ENCODE measurements at places on chromosomes 7 and 10. TPM values are rescaled to one million over a fixed set of nuclear protein-coding genes. Genes with fewer than 3 reads are reported as not detected.

The GOLGA7B gene
- 0.36 TPM for total RNA-seq

GRCh38 chr7:2043316-2044039 is 189.3 kb downstream of the MAD1L1 start:
- DNase-seq = no peak

The PNLIP gene
- total RNA-seq = not detected

The HTR7 gene
- 0.09 TPM for total RNA-seq

The AKR1D1 gene
- not detected for total RNA-seq

The PANK1 gene
- 46.9 TPM for total RNA-seq

The OGDH gene
- 116 TPM for total RNA-seq

- no peak for DNase-seq
Observed at GRCh38 chr10:43206391-43207235, 60.3 kb downstream of the RASGEF1A start.

- no peak for DNase-seq
Observed at GRCh38 chr7:30062587-30062986, 34.4 kb downstream of the PLEKHA8 start.

- DNase-seq = no peak
Observed at GRCh38 chr7:90250601-90251303, 5.8 kb downstream of the CFAP69 start.

- DNase-seq = no peak
Observed at GRCh38 chr7:91916051-91916440, 24.6 kb upstream of the AKAP9 start.

DNA sequence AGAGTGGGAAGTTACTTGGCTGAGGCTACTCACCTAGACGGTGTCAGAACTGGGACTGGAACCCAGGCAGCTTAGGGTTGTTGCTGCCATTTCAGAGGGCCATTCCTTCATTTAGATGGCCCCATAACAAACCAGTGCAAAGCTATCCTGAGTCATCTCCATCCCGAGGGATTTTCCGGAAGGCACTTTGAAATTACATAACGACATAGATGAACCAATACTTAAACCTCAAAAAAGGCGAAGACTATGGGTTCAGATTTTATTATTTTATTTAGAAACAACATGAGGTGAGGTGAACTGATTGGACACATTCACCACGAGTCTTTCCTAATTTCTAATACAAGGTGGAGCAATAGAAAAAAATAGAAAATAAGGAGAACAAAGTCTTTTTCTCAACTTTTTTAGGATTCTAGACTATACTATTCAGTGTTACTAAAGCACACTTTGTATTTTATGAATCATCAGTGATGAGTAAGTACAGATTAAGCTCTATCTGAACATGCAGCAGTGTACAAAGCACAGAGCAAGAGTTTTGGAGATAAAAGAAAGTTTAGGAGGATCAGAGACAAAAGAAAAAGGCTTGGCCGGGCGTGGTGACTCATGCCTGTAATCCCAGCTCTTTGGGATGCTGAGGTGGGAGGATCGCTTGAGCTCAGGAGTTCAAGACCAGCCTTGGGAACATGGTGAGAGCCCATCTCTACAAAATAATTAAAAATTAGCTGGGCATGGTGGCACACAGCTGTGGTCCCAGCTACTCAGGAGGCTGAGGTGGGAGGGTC is 79.5 kb upstream of the SVIL start:
- DNase-seq = no peak

GRCh38 chr10:3342771-3343170 is 170.2 kb upstream of the PITRM1 start:
- no peak for DNase-seq

- peak; percentile 30 for DNase-seq
Observed at GRCh38 chr7:74033372-74034311, 5.7 kb downstream of the ELN start.

DNA sequence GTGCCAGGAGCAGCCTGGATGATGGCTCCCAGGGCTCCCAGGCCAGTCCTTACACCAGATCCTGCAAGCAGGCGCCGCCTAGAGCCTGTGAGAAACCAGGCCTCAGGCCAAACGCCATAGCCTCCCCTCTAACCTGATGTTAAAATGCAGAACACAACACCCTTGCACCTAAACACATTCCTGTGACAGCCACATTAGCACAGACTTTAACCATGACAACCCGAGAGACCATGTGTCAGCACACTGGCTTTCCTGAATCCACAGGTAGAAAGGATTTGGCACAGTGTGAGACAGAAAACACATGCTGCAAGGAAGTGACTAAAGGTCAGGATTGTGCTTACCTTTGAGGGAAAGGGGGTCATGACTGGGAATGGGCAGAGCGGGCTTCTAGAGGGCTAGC is 59.9 kb downstream of the SGMS1 start:
- no peak for DNase-seq

The GPR141 gene
- 0.26 TPM for total RNA-seq

GRCh38 chr10:60883187-60883586 is 60.8 kb downstream of the RHOBTB1 start:
- DNase-seq = no peak

DNA sequence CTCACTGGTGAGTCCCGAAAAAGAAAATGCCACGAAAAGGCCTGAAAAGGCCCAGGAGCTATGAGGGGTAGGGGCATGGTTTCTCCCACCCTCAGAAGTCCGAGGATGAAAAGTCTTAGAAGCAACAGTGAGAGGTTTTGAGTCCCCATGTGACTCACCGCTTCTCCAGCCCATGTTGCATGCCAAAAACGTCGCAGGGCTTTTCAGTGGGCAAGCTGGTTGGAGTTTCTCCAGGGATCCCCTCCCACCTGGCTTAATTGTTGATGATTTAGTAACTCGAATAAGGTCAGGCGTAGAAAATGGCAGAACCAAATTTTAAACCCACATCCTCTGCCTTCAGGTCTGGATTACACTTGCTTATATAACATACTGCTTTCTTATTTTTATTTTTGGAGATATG is 96.3 kb upstream of the ARMC3 start:
- no peak for DNase-seq

DNA sequence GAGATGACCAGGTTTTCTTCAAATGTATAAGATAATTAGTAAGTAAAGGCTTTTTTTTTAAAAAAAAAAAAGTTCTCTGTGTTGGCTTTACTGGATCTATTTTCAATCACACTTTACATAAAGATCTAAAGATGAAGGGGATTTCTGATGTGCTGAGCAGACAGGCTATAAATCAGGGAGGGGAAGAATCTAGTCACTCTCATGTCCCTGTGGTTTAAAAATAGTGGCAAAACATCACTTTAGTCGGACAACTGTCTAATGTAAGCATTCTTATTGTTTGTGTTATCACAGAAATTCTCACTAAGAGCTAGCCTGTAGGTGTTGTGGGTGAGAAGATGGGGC is 132.7 kb downstream of the ICA1 start:
- no peak for DNase-seq

- no peak for DNase-seq
Observed at GRCh38 chr7:155798673-155799439, 13.4 kb downstream of the SHH start.

DNA sequence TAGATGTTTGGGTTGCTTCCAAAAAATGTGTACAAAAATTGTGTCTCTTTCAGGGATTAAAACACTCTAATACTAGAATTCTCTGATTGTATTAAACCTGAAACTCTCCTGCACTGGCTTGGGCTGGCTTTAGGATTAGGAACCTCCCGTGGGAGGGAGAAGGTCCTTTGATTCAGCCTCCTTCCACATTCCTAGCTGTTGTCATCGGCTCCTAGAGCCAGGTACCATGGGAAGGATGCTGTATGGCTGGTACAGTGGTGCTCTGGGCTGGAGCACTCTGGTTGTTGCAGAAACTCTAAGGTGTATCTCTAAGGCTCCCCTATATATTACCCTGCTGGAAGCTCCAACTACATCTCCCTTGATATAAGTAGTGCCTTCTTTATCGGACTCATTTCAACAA is 245.2 kb upstream of the FOXK1 start:
- no peak for DNase-seq

- no peak for DNase-seq
Observed at GRCh38 chr7:107230334-107230733, 61.5 kb downstream of the HBP1 start.

DNA sequence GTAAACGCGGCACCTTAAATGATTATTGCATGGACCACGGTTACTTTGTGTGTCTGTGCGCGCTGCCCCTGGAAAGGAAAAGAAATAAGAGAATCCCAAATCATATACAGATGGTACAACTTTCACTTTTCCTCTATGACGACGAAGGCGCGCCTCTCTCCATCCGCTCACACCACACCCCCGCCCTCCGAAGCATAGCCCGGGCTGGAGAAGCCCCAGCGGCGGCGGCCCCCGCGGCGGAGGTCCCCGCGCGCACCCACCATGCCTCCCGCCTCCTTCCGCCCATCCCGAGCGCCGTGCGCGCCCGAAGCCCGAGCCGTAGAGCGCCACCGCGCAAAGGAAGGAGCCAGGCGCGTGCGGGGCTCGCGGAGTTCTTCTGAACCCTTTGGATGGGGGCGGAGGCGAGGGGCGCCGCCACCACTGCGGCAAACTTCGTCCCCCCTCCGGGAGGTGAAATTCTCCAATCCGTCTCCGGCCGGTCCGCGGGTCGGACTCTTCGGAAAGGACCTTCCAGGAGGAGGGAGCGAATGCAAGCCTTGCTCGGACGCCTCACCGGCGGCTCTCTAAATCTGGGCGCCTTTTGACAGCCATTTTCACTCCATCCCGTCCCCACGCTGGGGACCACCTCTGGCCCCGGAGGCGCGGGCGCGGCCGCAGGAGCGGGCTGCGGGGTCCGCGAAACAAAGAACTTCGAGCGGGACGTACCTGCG is 588 bp downstream of the GLI3 start:
- DNase-seq = peak; percentile 55

- DNase-seq = peak; percentile 69
Observed at GRCh38 chr10:75294866-75295701, 59.3 kb upstream of the COMTD1 start.

GRCh38 chr7:144738708-144739314 is 97.0 kb downstream of the TPK1 start:
- DNase-seq = no peak

The INSIG1 gene
- total RNA-seq = 81.5 TPM

GRCh38 chr10:88207121-88207546 is 343.7 kb downstream of the PTEN start:
- DNase-seq = no peak

GRCh38 chr10:102931643-102932042 is 13.5 kb downstream of the CNNM2 start:
- no peak for DNase-seq

The PRPS1L1 gene
- total RNA-seq = not detected

- DNase-seq = no peak
Observed at GRCh38 chr10:34740321-34740720, 74.8 kb downstream of the PARD3 start.

The RHOBTB1 gene
- total RNA-seq = 15.8 TPM

Measured in neural crest cell (in vitro differentiated cells).